ENCODE measurements at places on chromosomes 5 and 9.
A peak's percentile ranks its signal among the peaks of the same experiment; 100 is the strongest.

DNA sequence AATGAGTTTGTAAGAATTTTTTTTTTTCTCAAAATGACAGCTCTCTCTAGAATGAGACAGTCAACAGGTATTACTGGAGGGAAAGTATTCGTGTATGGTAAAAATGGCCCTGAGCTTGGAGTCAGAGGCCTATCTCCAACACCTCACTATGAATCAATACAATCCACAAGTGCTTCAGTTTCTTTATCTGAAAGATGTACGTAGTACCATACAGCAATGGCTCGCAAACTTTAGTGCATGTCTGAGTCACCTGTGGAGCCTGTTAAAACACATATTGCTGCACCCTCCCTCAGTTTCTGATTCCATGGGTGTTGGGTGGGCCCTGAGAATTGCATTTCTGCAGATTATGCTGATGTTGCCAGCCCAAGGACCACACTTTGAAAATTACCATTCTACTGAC is 44.6 kb downstream of the DMRT2 start:
- no peak for DNase-seq

DNA sequence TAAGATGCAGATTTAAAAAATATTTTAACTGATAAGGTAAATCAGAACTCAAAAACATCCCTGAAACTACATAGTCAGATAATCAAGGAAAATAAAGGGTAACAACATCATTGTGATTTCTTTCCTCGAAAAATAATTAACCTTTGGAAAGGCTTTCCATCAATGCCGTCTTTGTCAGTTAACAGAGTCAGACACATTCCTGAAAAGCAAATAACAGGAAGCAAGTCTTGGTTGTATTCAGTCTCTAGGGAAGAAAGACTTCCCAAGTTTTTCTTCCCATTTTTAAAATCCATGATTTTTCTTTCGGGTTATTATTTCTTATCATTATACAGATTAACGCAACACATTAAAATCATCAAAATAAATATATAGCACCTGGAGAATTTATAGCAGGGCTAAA is 256.4 kb upstream of the CDH6 start:
- DNase-seq: no peak

GRCh38 chr5:102918986-102919610 is 164.0 kb downstream of the PAM start:
- no peak for DNase-seq

DNA sequence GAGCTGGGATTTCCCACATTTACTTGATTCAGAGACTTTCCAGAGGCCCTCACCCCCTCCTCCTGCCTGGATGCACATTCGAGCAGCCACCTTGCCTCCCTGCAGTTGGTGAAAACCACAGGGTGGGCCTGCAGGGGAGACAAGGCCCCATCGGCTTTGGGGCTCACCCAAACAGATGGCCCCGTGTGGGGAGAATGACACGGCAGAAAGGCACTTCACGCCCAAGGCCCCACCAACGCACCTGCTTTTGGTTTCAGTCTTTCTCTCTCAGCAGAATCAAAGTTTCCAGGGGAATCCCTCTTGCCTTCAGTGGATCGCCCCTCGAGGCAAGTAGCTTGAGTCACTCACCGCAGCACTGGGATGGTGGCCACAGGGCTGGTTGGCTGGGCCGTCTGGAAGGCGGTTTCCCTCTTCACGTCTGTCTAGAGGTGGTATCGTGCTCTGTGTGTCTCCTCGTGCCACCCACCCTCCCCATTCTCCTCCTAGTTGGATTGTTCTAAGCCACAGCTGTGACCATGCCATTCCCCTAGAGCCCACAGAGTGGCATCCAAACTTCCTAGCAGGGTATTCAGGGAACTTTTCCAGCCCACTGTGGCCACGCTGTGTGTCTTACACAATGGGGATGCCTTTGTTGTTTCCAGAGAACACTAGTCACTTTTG is 31.8 kb downstream of the SEC61B start:
- DNase-seq: no peak

- DNase-seq: no peak
Observed at GRCh38 chr5:100448111-100448528, 87.1 kb upstream of the FAM174A start.

GRCh38 chr9:3240656-3241268 is 285.0 kb downstream of the RFX3 start:
- DNase-seq: peak; percentile 13

DNA sequence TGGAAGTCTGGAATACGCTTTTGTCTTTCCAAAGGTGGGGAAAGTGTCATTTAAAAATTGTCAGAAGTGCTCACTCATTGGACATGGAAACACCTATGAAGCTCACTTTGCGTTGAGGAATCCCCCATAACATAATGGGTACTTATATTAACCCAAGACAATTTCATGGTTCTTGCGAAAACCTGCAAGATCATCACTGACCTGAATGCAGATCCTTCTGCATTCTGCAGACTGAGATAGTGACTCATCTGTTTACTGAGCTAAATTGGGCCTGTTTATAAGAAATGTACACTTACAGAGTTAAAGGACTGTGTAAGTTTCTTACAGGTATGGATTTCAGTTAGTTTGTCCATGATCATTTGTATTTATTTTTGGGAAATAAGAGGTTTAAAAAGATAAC is 153.0 kb downstream of the HMHB1 start:
- DNase-seq: no peak

DNA sequence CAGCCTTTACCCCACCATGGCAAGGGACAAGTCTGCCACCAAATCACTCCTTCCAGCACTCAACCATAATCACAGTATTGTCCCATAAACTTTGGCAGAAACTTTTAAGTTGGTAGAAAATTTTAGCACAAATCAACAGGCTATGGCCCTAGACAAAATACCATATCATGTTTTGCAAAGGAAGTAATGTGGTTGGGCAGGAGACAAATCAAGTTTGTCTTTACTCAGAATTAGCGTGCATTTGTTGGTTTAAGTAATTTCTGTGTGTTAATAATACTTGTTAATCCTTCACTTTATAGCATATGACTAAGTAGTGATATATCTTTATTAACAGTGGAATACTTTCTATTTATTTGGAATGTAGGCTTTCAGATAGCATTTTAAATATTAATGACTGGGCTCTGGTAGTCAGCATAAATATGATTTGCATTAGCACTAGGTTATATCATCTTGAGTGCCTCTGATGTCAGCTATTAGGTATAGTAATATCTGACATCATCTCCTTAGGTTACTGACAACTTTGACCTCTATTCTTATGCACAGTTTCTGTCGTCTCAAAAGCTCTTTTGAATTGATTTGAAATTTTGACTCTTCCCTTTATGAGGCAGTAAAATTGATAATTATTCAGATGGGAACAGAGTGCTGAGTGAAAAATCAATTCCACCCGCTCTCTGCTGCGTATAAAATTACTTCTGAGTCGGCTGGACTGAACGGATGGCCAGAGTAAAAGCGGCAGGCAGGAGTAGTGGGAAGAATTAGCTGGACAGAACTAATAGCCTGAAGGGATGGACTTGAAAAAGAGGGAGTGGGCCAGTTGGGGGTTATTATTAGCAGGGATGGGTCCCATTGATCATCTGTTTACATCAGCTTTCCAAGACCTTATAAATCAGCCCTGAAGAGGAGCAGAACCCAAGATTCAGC is 40.1 kb upstream of the TLX3 start:
- DNase-seq: no peak

DNA sequence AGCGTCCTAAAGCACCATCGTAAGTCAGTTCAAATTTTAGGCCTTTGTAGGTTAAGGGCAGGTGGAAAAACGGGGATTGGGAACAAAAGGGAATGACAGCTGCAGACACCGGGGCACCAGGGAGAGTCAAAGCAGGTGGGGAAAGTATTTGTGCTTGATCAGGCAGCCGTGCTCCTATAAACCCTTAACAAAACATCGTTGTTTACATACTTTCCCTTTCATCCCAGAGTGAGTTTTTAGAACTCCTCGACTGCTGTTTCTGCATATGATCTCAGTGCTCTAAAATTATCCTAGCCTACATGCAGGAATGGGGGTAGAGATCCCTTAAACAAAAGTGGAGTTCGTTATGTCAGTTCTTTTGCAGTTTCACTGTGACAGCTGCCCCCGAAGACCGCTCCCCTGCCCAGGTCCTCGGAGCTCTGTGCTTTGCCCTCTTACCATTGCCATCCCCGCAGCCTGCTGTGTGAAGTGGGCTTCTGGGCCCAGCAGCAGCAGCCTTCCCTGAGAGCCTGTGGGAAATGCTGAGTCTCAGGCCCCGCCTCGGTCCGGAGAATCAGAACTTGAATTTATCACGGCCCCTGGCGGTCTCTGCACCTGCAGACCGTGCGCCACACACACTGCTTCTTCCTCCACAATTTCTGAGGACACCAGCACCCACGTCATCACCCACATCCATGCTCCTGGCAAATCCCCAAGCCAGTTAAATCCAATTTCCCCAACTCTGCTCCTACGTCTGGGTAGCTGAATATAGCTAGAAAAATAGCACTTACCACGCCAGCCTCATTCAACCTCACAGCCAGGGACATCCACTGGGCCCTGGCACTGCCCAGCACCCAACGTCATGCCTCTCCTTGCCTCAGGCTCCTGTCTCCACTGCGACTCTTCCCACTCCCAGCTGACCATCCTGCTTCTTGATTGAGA is 86.8 kb downstream of the NSUN2 start:
- no peak for DNase-seq

DNA sequence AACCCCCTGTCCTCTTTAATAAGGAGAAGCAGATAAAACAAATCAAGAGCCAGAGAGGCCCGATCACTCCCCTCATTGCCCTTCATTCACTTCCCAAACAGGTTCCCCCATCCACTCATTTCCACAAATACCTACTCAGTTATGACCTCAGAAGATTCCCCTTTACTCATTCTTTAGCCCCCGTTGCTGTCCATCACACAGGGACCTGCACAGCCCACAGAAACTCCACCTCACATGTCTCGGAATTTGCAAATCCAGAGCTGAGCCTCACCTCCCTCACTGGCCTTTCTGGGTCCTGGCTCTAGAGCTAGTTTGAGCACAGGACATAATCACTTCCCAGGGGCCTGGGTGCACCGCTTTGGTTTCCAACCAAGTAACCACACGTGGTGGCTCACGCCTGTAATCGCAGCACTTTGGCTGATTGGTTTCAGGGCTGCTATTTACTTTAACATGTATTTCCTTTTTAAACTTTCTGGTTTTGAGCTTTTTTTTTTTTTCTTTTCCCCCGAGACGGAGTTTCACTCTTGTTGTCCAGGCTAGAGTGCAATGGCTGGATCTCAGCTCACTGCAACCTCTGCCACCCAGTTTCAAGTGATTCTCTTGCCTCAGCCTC is 17.8 kb downstream of the ATP6V0E1 start:
- DNase-seq: no peak

- DNase-seq: no peak
Observed at GRCh38 chr9:110890416-110890815, 147.9 kb downstream of the LPAR1 start.

- no peak for DNase-seq
Observed at GRCh38 chr5:417301-418161, 25.4 kb upstream of the EXOC3 start.

DNA sequence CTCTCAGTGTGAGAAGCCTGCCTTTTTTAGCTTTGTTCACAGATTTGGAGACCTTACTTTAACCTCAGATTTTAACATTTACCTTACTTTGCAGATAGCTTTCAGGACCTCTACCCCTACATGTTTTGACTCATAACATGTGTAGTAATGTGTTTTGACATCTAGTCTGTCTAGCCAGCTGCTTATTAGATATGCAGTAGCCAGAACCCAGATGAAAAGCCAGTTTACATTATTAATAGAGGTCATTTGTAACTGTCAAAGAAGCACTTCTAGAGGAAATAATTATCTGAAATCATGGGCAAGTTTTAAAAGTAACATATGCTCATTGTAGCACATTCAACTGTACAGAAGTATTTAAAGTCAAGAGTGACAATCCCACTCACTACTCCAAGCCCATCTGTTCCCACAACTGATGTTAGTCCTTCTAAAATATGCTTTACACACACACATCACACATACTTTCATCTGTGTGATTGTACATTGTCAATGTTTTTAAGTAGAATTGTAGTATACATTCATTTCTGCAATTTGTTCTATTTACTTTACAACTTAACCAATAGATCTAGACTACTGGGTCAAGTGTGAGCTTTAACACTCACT is 71.8 kb upstream of the NIPAL4 start:
- DNase-seq: peak; percentile 46

DNA sequence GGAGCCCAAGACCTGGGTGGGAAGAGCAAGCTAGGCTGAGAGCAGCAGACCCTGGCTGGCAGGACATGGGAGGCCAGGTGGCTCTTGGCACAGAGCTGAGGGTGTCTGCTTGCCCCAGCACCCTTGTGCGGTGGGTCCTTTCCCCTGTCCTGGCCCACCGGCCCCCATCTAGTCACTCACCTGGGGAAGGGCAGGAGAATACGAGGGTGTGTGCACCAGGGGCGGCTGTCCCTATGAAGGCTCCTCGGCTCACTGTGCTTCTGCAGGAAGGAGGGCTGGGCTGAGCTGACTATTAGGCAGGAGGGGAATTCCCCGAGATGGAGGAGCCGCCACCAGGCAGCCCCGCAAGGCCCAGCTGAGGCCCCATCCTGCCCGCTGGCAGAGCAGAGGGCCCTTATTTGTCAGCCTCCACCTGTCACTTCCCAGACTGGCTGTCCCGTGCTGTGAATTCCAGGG is 6.1 kb upstream of the TNIP1 start:
- DNase-seq: no peak

- DNase-seq: no peak
Observed at GRCh38 chr5:145971701-145972100, 35.3 kb downstream of the SH3RF2 start.

DNA sequence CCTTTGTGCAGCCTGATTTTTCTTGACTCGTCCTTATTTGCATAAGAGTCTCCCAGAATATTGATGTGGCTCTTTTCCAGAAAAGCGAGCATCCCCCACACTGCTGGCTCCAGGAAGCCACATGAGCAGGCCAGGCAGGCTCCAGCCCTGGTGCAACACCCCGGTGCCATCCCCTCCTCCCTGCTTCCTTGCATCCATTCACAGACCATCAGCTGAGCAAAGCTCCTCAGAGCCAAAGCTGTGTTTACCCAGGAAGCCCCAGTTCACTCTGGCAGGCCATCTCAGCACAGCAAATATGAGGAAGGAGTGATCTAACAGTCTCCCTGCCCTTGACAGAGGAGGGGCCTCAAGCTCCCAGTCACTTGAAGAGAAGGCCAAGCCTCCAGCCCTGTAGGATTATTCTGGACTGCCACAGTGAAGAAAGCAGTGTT is 34.4 kb downstream of the INSYN2B start:
- DNase-seq: no peak

DNA sequence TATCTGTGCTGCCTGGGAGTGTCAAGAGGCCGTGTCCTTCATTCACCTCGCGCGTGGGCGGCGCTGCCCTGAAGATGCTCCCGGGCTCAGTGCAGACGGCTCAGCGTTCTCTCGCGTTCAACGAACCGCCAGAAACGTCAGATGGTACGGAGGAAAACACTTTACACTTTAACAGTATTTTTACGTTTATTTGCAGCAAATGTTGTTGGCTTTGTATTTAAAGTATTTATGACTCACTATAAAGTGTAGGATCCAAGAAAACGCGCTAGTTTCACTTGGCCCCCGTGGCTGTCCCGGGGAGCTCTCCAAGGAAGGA is 544 bp upstream of the ERCC6L2 start:
- DNase-seq: no peak
